Stimulated activated CD8-positive, alpha-beta memory T cell treated with anti-CD3 and anti-CD28 coated beads, Interleukin-7, amount 100 ng/mL, for 1 hour (primary cell): ENCODE measurements at places on chromosomes 11 and 22.

DNA sequence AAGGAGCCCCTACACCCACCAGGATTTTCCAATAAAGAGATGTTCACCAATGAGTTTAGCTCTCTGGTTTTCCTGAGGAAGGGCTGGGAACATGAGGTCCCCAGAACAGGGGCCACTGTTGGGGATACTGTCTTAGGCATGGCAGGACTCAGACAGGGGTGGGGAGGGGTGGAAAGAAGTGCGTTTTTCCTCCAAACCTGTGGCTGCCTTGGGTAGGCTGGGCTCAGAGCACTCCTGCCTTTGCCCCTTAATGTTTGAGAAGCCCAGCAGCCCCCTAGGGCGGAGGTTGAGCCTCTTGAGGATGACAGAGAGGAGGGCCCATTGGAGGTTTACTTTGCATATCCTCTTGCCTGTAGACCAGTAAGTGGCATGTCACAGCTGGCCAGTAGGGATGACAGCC lies 10.6 kb downstream of the MTFP1 start:
- no peak for DNase-seq

DNA sequence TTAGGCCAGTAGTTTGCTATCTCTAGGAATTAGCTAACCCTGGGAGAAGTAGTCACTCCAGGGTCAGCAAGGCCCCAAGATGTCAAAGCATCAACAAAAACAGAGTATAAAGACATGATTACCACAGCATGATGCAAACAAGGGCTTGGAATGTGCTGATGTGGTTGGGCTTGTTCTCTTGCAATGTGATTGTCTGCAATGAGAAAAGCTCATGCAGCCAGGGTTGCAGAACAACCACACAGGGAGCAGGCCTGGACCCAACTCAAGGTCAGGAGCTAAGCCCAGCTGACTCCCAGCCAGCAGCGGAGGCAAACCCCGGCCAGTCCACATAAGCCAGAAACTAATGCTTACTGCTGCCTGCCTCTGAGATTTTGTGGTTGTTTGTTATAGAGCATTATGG lies 132.4 kb upstream of the ZC3H12C start:
- no peak for DNase-seq

GRCh38 chr11:2882396-2883110 lies 3.0 kb downstream of the CDKN1C start:
- no peak for DNase-seq

GRCh38 chr11:69576069-69576782 lies 64.7 kb upstream of the CCND1 start:
- no peak for DNase-seq

- DNase-seq: no peak
Observed at GRCh38 chr11:8267831-8268529, 4.3 kb upstream of the LMO1 start.

- no peak for DNase-seq
Observed at GRCh38 chr22:17792299-17792698, 18.0 kb upstream of the BID start.

DNA sequence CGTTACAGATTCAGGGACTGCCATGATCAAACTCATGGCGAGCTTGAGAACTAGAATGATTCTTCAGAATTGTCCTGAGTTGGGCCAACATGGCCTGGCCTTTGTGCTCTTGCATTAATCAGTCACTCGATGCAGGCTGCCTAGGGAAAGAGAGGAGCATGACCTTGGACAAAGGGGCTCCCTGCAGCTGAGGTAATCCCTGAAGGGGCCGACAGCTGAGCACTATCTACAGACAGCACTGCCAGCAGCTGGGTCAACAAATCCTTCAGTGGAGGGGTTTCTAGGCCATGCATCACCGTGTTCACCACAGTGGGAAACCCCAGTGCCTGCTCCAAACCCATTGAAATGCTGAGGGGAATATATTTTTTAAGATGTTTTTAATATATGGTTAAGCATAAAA lies 159.5 kb upstream of the POU2AF2 start:
- no peak for DNase-seq

DNA sequence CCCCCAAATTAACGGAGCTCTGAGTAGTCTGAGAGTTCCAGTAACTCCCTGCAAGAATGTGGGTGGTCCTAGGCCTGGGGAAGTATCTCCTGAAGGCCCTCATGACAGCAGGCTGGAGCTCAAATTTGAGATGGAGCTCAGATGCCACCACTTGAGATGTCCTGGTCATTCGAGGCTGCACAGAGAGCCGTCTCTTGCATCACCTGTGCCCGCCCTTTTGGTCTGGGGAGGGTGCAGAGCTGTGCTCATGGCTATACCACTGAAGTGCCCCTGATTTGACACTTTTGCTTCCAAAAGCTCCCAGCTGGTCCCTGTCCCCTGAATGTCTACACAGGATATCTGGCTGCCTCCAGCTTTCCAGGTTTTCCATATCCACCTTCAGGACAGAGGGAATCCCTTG lies 214.0 kb upstream of the B3GAT1 start:
- no peak for DNase-seq

- no peak for DNase-seq
Observed at GRCh38 chr11:125365196-125365931, 130.7 kb downstream of the FEZ1 start.

DNA sequence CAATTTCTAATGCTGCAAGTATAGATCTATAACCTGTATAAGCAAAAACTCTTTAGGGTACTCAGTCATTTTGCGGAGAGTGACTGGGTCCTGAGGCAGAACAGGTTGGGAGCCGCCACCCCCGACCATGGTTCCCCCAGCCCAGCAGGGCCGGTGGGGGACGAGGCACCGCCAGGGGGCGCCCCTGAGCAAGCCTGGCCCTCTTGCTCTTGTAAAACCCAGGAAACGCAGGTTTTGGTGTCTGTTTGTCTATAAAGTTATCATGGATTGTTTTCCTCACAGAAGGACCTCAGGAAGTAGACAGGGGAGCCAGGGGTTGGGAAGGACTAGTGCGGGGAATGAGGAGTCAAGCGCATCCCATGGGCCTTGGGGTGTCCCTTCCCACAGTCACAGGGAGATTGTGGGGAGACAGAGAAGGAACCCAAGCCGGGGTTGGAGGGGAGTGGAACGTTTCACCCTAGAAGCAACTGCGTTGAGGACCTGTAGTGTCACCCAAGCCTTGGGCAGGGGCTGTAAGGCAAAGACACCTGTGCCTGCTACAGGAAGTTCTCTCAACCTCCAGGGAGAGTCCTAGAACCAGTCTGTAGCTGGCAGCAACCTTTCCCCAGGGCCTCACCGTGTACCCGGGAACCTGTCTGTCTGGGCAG lies 26.4 kb downstream of the KCTD17 start:
- DNase-seq: peak; percentile 69

GRCh38 chr11:11531131-11531908 lies 90.5 kb downstream of the GALNT18 start:
- DNase-seq: no peak

DNA sequence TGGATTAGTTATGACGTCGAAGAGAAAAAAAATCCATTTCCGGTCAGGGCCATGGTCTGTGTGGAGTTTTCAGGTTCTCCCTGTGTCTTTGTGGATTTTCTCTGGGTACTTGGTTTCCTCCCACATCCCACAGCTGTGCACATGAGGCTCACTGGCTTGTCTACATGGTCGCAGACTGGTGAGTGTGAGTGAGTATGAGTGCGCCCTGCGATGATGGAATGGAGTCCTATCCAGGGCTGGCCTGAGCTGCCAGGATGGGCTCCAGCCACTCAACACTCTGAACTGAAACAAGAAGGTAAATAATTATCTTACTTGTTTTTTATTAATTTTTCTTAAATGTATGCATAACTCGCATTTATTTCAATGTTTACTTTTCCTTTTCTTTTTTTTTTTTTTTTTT lies 10.8 kb downstream of the MMP3 start:
- DNase-seq: no peak

GRCh38 chr11:120172054-120172911 lies 34.4 kb upstream of the TRIM29 start:
- no peak for DNase-seq

- no peak for DNase-seq
Observed at GRCh38 chr11:125369808-125370207, 126.3 kb downstream of the FEZ1 start.

- DNase-seq: no peak
Observed at GRCh38 chr22:37917874-37918548, 11.9 kb downstream of the MICALL1 start.

GRCh38 chr11:60193687-60194433 lies 11.0 kb upstream of the MS4A6A start:
- DNase-seq: peak; percentile 32

- DNase-seq: no peak
Observed at GRCh38 chr11:66324664-66325063, 7.8 kb upstream of the CD248 start.

DNA sequence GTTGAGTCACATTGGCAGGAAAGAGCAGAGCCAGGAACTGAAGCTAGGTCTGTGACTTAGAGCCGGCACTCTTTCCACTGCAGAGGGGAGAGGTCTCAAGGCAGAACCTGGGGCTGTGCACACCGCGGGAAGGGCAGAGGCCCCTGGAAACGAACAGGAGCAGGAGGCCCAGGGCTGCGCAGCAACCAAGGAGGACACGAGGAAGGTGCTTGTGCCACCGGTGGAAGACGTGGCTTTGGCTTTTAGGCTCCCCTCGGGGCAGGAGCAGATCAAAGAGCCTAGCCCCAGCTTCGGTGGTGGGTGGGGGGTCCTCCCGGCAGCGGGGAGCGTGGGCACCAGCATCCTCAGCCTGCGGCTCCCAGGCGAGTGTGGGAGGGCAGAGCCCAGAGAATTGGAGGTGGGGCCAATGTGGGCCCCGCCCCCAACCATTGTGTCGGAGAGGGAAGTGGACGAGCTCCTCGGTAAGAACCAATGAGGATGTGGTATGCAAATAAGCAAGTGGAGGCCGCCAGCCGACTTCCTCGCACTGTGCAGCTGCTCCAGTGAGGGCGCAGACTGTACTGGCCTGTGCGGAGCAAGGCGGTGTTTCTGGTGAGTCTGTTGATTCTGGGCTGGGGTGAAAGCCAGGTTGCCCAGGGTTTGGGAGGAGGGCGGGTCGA lies at the start of gene CCDC116:
Gene CCDC116, plus strand, starts transcription at position 524 of the 659 bp plus-strand sequence. CDS start 422 bp downstream, outside the sequence.
- DNase-seq: no peak

- peak; percentile 53 for DNase-seq
Observed at GRCh38 chr22:30435674-30436126, 10.1 kb downstream of the MTFP1 start.

- DNase-seq: no peak
Observed at GRCh38 chr11:36030731-36031281, 86.9 kb downstream of the LDLRAD3 start.

- no peak for DNase-seq
Observed at GRCh38 chr11:120666121-120666639, 154.6 kb downstream of the GRIK4 start.

DNA sequence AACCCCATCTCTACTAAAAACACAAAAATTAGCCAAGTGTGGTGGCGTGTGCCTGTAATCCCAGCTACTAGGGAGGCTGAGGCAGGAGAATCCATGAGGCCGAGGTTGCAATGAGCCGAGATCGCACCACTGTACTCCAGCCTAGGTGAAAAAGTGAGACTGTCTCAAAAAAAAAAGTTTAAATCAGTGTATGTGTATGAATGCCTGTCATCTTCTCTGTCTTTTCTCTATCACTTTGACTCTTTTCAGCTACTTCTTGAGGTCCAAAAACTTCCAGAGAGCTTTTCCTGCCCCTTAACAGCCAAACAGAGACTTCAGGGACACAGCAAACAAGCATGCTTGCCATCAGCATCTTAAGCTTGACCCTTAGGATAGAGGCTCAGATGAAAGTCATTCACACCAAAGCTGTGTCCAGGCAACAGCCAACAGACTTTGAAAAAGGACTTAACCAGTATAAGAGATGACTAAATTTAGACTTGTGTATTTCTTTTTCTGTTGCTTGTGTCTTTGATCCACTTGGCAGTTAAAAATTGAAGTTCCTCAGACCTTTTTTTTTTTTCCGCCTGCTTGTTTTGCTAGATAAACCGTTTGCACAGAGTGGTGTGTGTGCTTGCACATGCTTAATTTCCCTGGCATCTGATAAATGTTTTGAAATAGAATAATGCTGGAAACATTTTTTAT lies 151.9 kb downstream of the DBX1 start:
- no peak for DNase-seq

DNA sequence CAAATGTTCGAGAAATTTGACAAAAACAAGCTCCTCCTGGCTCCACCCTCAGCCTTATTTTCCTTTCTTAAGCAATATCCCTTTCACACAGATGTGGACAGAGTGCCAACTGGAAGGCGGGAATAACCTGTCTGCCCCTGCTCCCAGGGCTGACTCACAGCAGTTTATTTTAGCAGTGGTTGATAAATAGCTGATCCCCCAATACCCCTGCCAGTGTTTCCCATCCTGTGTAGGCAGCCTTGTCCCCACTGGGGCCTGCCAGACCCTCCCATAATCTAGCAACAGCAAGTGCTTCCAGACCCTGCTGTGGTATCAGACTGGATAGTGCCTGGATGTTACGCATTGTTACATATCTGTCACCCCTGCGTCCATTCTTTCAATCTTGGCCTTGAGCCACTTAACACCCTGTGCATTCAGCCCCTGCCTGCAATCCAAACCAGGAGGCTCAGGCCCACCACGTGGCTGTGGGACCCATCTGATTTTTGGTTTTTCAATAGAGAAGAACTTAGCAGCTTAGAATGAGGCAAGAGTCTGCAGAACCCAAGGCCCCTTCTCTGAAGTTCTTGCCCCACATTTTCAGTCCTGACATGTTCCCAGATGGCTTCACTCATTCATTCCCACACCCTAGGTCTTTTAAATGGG lies 53.7 kb downstream of the PARVA start:
- no peak for DNase-seq

DNA sequence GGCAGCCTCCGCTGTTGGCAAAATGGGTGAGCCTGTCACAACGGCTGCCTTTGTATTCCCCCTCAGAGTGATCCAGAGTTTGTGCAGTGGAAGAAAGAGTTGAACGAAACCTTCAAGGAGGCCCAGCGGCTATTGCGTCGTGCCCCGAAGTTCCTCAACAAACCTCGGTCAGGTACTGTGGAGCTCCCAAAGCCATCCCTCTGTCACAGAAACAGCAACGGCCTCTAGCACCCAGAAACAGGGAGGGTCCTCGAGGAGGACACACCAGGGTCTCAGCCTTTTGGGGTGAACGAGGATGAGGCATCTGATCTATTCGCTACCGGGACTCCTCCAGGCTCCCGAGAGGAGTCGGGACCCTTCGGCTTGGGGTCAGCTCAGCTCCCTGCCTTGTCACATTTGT lies 19.8 kb upstream of the MYO18B start:
- no peak for DNase-seq

DNA sequence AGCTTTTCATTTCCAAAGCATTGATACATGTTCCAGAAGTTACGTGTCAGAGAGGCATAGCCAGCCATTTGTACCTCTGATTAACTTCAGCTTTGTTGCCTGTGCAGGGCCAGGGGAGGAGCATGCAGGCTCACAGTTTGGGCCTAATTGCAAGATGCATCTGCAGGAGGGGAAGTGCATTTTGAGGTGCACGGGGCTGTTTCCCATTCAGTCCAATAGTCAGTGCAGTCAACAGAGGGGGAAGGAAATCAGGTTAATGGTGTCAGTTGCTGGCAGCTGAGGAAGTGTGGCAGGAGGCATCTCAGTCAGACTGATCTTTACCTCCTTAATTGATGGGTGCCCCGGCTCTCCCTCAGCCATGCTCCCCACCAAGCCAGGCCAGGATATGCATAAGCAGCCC lies 39.3 kb downstream of the ABCC8 start:
- no peak for DNase-seq
